ENCODE measurements at places on chromosomes 4 and X. TPM values are rescaled to one million over a fixed set of nuclear protein-coding genes. Genes with fewer than 3 reads are reported as not detected.

KIAA1210 gene
- not detected for total RNA-seq

NDP gene
- total RNA-seq = not detected

ATP8A1 gene
- 156 TPM for total RNA-seq

GATA1 gene
- 0.41 TPM for total RNA-seq

ACOX3 gene
- total RNA-seq = 15.4 TPM

TCEAL9 gene
- total RNA-seq = 0.40 TPM

SUPT20HL1 gene
- total RNA-seq = not detected

NWD2 gene
- not detected for total RNA-seq

ADGRG4 gene
- total RNA-seq = not detected

CXXC4 gene
- total RNA-seq = 0.77 TPM

RADX gene
- 7.5 TPM for total RNA-seq

TMEM47 gene
- total RNA-seq = not detected

TMEM35A gene
- not detected for total RNA-seq

LINC00632 gene
- total RNA-seq = 0.43 TPM

MAGEE2 gene
- not detected for total RNA-seq

TLL1 gene
- not detected for total RNA-seq

UGT2B15 gene
- not detected for total RNA-seq

IL1RAPL2 gene
- total RNA-seq = not detected

SERPINA7 gene
- total RNA-seq = not detected

DUSP21 gene
- total RNA-seq = not detected

MAMLD1 gene
- 0.23 TPM for total RNA-seq

TRIM61 gene
- 1.2 TPM for total RNA-seq

RBBP7 gene
- 124 TPM for total RNA-seq

CCDC120 gene
- 14.2 TPM for total RNA-seq

NR0B1 gene
- not detected for total RNA-seq

PGRMC2 gene
- total RNA-seq = 58.6 TPM

PABPC4L gene
- total RNA-seq = not detected

HTN1 gene
- not detected for total RNA-seq

SPANXC gene
- total RNA-seq = not detected

PPID gene
- total RNA-seq = 21.5 TPM

TMEM33 gene
- total RNA-seq = 30.3 TPM

CCDC160 gene
- not detected for total RNA-seq

SPACA5 gene
- not detected for total RNA-seq

NPY2R gene
- not detected for total RNA-seq

FGA gene
- not detected for total RNA-seq

NKX3-2 gene
- total RNA-seq = not detected

CCKAR gene
- not detected for total RNA-seq

TRIML1 gene
- not detected for total RNA-seq

RS1 gene
- total RNA-seq = not detected

ZAR1 gene
- total RNA-seq = not detected

SH3BP2 gene
- 213 TPM for total RNA-seq

SUV39H1 gene
- 11.0 TPM for total RNA-seq

PHKA1 gene
- 0.16 TPM for total RNA-seq

SSX2B gene
- total RNA-seq = not detected

CSAG2 gene
- not detected for total RNA-seq
